Activated T-helper 1 cell treated with anti-CD3 and anti-CD28 coated beads, Interleukin-12 subunit alpha, Interleukin-12 subunit beta, Interleukin-2, Interleukin-4 antibody, amounts not matched to agents 30 ng/mL and 10 ng/mL and 1 ng/mL, durations not matched to agents 14 hours and 24 hours and 36 hours (primary cell): ENCODE measurements at places on chromosomes 5 and 9. TPM values are rescaled to one million over a fixed set of nuclear protein-coding genes. Genes with fewer than 3 reads are reported as not detected.

- H3K27me3 ChIP-seq = peaks cover 2% of the 10 kb centered on the region
- no peak overlapping the region for H3K4me3 ChIP-seq
- H3K27ac ChIP-seq = no peak overlapping the region
- H3K36me3 ChIP-seq = no peaks in the 10 kb centered on the region
- no peaks in the 10 kb centered on the region for H3K4me1 ChIP-seq
Measured at GRCh38 chr9:137307255-137308056, 5.4 kb upstream of the NRARP start.

DNA sequence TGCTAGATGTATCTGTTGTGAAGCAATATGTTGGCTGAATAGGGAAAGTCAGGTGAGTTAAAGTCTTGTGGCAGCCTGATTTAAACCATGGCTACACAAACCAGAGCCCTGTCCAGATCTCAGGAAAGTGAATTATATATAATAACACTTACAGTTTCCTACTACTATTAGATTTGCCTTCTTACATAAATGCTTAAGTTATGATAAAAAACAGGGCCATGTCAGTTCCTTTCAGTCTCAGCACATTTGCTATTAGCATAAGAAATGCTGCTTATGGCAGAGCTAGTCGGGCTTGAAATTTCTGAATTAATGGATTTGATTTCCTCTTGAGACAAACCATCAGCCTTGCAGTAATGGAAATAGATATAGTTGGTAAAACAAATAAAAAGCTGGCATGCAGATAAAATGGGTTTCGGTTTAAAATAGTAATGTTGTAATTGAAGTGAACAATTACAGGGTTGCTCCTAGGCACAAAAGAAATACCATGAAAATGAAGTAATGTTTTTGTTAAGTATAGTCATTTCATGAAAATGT is 664.2 kb upstream of the ZNF608 start:
- H3K27me3 ChIP-seq = no peaks in the 10 kb centered on the region
- no peak overlapping the region for H3K27ac ChIP-seq
- H3K4me1 ChIP-seq = no peaks in the 10 kb centered on the region
- H3K4me3 ChIP-seq = no peak overlapping the region

DNA sequence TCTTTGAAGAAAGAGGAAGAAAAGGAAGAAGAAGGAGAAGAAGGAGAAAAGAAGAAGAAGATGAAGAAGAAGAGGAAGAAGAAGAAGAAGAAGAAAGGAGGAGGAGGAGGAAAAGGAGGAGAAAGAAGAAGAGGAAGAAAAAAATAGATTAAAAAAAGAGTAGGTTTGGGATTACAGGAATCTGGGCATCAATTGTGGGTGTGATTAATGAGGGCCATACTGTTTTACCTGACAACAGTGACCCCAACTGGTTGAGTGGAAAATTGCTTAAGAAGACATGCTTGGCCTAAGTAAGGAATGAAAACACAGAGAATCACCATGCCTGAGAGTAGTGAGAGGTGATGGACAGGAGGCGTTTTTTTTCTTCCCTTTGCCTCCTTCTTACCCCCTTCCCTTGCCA is 114.6 kb downstream of the FAM170A start:
- no peak overlapping the region for H3K27ac ChIP-seq
- H3K4me1 ChIP-seq = no peaks in the 10 kb centered on the region
- no peaks in the 10 kb centered on the region for H3K27me3 ChIP-seq
- no peak for DNase-seq

- no peak overlapping the region for H3K27ac ChIP-seq
- peaks cover 29% of the 10 kb centered on the region for H3K4me1 ChIP-seq
- H3K27me3 ChIP-seq = peaks cover 20% of the 10 kb centered on the region
- H3K4me3 ChIP-seq = no peak overlapping the region
- DNase-seq = no peak
- peaks cover 2% of the 10 kb centered on the region for H3K36me3 ChIP-seq
Measured at GRCh38 chr9:87713988-87714330, 12.0 kb upstream of the CTSL start.

DNA sequence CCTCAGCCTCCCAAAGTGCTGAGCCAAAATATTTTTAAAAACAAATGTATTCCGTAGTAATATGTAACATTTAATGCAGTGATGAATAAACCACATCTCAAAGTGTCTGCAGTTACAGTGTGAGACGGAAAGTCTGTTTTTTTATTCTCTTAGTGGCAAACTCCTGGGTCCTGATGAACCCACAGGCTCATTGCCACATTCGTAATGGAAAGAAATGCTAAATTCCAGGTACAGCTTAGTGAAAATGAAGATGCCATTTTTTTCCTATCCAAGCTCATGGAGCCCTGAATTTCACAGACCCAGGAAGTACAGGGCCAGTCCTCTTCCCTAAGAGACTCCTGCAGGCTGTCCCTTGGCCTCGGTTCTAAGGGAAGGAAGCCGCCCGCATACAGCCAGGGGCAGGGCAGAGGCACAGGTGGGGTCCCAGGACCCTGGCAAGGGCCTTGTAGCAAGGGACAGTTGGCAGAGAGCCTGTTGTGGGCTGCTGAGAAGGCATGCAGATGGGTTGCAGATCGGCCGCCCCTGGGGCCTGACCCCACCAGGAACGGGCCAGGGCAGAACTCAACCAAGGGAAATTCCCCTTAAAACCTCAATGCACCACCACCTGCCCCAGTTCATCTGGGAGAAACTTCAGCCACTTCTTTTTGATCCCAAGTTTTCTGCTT is 36.2 kb downstream of the IPPK start:
- H3K27ac ChIP-seq = no peak overlapping the region
- peaks cover 47% of the 10 kb centered on the region for H3K36me3 ChIP-seq
- no peaks in the 10 kb centered on the region for H3K27me3 ChIP-seq
- no peak for DNase-seq
- H3K4me3 ChIP-seq = no peak overlapping the region
- peaks cover 26% of the 10 kb centered on the region for H3K4me1 ChIP-seq

DNA sequence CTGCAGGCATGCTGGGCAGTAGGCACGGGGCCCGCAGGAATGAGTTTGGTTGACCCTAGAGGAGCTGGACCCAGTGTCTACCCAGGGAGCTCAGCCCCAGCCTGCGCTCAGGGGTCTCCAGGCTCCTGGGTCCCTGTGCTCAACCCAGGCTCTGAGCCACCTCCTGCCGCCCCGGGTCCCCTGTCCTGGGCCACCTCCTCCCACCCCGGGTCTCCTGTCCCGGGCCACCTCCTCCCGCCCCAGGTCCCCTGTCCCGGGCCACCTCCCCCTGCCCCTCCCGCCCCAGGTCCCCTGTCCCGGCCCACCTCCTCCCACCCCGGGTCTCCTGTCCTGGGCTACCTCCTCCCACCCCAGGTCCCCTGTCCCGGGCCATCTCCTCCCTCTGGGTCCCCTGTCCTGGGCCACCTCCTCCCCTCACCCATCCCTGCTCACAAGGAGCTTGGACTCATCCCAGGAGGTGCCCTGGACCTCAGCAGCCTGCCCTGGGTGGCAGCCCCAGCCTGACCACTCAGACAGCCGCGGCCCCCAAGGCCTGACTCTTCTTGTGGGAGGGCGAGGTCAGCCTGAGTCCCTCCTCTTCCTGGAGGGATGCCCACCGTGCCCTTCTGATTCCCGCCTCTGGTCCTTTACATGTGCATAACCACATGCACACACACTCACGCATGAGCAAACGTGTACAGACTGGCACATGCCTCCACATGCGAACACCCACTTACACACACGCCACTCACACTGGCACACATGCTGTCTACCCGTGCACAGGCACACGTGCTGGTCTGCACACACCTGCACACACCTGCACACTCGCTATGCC is 2.4 kb downstream of the LCN12 start:
- no peak overlapping the region for H3K27ac ChIP-seq
- H3K4me1 ChIP-seq = no peaks in the 10 kb centered on the region
- no peaks in the 10 kb centered on the region for H3K27me3 ChIP-seq
- H3K4me3 ChIP-seq = no peak overlapping the region
- no peaks in the 10 kb centered on the region for H3K36me3 ChIP-seq
- no peak for DNase-seq

- H3K4me1 ChIP-seq = no peaks in the 10 kb centered on the region
- no peak overlapping the region for H3K4me3 ChIP-seq
- H3K36me3 ChIP-seq = no peaks in the 10 kb centered on the region
- DNase-seq = no peak
Measured at GRCh38 chr9:12441506-12441905, 251.7 kb upstream of the TYRP1 start.

GRCh38 chr5:1383344-1383743 is 38.4 kb upstream of the CLPTM1L start:
- DNase-seq = no peak
- peaks cover 18% of the 10 kb centered on the region for H3K4me1 ChIP-seq
- no peak overlapping the region for H3K4me3 ChIP-seq
- no peaks in the 10 kb centered on the region for H3K36me3 ChIP-seq
- peaks cover 6% of the 10 kb centered on the region for H3K27me3 ChIP-seq
- H3K27ac ChIP-seq = no peak overlapping the region

- H3K27me3 ChIP-seq = no peaks in the 10 kb centered on the region
- no peak overlapping the region for H3K4me3 ChIP-seq
- no peak overlapping the region for H3K27ac ChIP-seq
Measured at GRCh38 chr5:56309262-56309826, 76.2 kb upstream of the ANKRD55 start.

DNA sequence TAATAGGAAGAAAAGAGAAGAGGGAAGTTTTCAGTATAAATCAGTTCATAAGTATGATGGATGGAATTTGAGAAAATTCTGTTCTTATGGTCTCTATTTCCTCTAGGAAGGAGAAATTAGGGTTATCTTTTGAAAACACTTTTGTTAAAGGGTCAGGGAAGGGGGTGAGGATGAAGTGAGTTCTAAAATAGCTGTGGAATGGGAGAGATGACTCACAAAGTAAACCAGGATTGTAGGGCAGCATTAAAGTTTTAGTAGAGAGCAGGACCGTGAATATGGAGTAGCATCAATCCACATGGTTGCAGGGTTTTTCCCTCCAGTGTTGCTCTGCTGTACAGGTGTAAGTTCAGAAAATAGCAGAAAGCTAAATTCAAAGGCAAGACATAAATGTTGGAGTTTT is 32.4 kb downstream of the MUSK start:
- H3K4me1 ChIP-seq = no peaks in the 10 kb centered on the region
- no peaks in the 10 kb centered on the region for H3K36me3 ChIP-seq
- H3K4me3 ChIP-seq = no peak overlapping the region

DNA sequence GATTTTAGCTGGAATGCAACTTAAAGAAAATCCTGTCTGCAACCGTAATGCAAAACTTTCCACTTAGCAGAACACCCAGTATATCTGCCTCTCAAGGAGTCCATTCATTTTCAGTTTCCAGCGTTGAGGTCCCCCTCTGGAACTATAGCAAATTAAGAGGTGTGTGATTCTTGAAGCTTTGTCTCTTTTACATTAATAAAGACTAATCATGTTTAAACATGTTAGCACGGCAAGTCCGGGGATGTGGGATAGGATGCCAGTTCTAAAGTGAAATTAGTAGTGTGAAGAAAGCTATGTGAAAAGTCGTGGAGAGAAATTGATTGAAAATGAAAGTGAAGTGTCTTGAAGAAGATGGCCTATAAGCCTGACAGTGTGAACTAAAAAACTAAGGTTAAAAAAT is 429.1 kb downstream of the NR2F1-AS1 start:
- no peaks in the 10 kb centered on the region for H3K36me3 ChIP-seq
- H3K4me1 ChIP-seq = no peaks in the 10 kb centered on the region
- H3K27me3 ChIP-seq = no peaks in the 10 kb centered on the region
- DNase-seq = no peak

Gene BAAT
- total RNA-seq = 0.08 TPM in 1 of 2 replicates, not detected in the other

Gene NRG2
- total RNA-seq = 0.08 TPM in 1 of 2 replicates, not detected in the other

Gene EQTN
- total RNA-seq = not detected in 2 replicates

Gene MLANA
- total RNA-seq = not detected in 2 replicates

Gene SH2D3C
- total RNA-seq = 30.0 and 30.4 TPM in 2 replicates
